T-helper 2 cell (primary cell): ENCODE measurements at places on chromosomes 5 and 9.

GRCh38 chr9:69137311-69137710, 36.8 kb upstream of the TJP2 start:
- DNase-seq, result no peak

- no peak for DNase-seq
These were observed at the start of gene PCDHGA5 for GRCh38 chr5:141363952-141364660. PCDHGA5 (plus strand) TSS chr5:141364162; CDS start chr5:141364331, 169 bp downstream.

DNA sequence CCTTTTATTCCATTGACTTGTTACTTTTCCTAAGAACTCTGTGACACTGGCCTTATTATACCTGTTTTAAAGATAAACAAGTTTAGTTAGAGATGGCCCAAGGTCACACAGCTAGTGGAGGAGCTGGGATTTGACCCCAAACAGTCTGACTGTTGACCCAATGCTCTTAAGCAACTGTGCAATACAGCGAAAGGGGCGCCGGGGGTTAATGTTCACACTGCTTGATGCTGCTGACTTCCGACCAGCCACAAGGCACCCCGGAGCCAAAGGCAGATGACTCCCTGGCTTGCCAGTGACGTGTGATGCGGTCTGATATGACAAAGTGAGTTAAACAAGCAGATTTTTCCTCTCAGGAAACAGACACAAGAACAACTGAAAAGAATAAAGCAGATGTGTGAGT, 23.9 kb downstream of the PIK3R1 start:
- DNase-seq, result peak; percentile 80

DNA sequence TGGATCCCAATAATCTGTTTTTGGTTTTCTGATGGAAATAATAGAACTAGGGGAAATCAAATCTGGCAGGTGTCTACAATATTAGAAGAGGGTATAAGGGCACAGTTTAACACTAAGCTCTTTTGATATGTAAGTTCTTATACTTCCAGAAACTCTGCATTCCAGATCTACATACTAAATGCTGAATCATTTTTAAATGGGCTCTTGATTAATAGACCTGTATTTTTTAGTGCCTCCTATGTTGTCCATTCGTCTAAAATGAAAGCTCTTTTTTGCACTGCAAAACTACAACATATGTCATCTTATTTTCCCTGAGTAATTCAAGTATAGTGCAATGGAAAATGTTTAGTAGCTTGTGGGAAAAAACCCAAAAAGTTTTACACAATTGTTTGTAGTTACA, 44.2 kb downstream of the NR6A1 start:
- DNase-seq, result no peak
